Type B pancreatic cell (in vitro differentiated cells): ENCODE measurements at places on chromosomes 1 and 21.

DNA sequence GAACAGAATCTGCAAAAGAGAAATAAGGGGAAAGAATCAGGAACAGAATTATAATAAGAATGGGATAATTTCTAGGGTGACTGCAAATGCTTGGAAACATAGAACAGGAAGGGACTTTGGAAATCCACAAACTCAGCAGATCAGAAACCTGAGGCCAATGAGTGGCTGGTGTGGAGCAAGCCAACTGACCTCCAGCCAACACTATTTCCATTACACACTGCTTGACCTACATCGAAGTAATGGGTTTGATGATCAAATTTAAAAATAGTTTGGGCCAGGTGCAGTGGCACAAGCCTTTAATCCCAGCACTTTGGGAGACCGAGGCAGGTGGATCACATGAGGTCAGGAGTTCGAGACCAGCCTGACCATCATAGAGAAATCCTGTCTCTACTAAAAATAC lies 284.9 kb downstream of the GRIK1 start:
- H3K27ac ChIP-seq: no peak overlapping the region
- peaks cover 32% of the 10 kb centered on the region for H3K27me3 ChIP-seq
- H3K4me1 ChIP-seq: peaks cover 28% of the 10 kb centered on the region
- no peak for DNase-seq
- H3K36me3 ChIP-seq: no peaks in the 10 kb centered on the region

DNA sequence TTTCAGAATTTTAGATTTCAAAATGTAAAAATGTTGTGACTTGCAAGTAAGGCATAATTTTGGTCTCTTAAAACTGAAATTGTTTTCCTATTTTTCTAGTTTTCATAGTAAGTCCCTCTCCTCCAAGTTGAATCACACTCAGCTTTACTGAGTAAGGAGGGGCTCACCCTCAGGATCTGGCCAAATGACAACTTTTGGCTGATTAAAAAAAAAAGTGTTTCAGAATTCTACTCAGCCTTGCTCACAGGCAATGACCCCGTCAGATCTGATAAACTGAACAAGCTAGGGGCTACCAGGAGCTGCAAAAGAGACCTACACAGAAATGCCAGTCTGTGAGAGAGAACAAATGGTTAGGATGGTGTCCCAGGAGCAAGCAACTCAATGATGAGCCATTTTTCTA lies 159.8 kb downstream of the PBX1 start:
- no peak for DNase-seq
- H3K36me3 ChIP-seq: peaks cover 39% of the 10 kb centered on the region
- H3K4me1 ChIP-seq: peaks cover 51% of the 10 kb centered on the region
- H3K4me3 ChIP-seq: peak overlapping the region; percentile 2
- no peaks in the 10 kb centered on the region for H3K27me3 ChIP-seq

DNA sequence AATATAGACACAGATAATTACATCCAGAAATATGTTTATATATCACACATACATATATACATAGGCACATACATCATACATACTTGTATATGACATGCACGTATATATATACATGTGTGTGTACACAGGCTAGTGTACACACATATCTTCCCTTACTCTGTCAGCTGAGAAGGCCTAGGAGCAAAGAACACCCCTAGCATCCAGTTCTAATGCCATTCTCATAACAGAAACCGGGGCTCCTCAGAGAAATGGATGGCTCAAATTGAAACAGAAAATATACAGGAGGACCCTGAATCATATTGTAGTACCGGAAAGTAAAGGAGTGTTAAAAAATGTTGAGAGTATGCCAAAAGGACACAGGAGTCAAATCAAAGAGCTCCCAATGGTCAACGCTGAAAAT lies 19.7 kb upstream of the HYI start:
- H3K36me3 ChIP-seq: no peaks in the 10 kb centered on the region
- H3K4me1 ChIP-seq: peaks cover 15% of the 10 kb centered on the region
- DNase-seq: no peak
- no peak overlapping the region for H3K27ac ChIP-seq
- no peaks in the 10 kb centered on the region for H3K27me3 ChIP-seq

GRCh38 chr1:35576061-35576765 lies 3.1 kb downstream of the TFAP2E start:
- peak overlapping the region; percentile 81 for H3K4me3 ChIP-seq
- no peaks in the 10 kb centered on the region for H3K36me3 ChIP-seq
- no peak overlapping the region for H3K27ac ChIP-seq
- H3K27me3 ChIP-seq: peaks cover 62% of the 10 kb centered on the region
- no peak for DNase-seq

DNA sequence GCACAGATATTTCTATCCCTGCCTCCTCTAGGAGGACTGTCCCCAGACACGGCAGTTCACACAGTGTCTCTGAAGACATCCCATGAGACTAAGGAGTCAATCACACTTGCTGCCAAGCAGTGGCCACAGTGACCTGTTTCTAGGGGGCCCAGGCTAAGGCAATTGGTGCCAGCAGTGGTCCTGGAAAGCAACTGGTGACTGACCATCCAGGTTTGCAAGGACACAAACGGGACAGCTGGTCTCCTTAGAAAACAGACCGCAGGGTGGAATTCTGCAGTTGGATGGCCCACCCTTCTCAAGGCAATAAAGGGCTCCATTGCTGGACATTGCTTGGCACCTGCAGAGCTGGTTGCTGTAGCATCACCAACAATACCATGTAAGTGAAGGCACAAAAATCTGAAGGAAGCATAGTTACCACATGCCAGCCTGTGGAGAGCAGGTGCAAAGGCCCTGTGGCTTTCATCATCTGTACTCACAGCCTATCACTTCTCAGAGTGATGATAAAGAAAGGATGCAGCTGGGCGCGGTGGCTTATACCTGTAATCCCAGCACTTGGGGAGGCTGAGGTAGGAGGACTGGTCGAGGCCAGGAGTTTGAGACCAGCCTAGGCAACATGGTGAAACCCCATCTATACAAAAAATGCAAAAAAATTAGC lies 81.5 kb downstream of the STUM start:
- H3K36me3 ChIP-seq: peaks cover 4% of the 10 kb centered on the region
- H3K4me1 ChIP-seq: peaks cover 20% of the 10 kb centered on the region
- DNase-seq: no peak
